ENCODE measurements at places on chromosomes 12 and 14. TPM values are rescaled to one million over a fixed set of nuclear protein-coding genes. Genes with fewer than 3 reads are reported as not detected.
A peak's percentile ranks its signal among the peaks of the same experiment; 100 is the strongest.

DNA sequence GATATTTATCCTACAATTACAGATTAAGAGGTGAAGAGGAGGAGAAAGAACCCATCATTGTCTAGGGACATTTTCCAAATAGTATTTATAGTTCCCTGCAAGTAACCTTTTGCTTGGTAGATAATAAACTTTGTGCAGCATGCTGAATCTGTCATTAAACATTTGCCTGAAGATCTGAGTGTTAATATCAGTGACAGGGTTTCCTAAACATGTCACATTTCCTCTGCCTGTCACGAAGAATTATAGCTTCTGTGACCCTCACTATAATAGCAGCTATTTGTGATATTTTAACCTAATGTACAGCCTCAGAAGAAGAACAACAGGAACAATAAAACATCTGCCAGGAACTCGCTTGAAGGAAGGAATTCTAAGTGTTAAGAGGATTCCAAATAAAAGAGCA, 350.3 kb downstream of the GXYLT1 start:
- no peak for DNase-seq

- no peak for DNase-seq
These were observed 35.2 kb upstream of the DCD start for GRCh38 chr12:54683398-54683797.

DNA sequence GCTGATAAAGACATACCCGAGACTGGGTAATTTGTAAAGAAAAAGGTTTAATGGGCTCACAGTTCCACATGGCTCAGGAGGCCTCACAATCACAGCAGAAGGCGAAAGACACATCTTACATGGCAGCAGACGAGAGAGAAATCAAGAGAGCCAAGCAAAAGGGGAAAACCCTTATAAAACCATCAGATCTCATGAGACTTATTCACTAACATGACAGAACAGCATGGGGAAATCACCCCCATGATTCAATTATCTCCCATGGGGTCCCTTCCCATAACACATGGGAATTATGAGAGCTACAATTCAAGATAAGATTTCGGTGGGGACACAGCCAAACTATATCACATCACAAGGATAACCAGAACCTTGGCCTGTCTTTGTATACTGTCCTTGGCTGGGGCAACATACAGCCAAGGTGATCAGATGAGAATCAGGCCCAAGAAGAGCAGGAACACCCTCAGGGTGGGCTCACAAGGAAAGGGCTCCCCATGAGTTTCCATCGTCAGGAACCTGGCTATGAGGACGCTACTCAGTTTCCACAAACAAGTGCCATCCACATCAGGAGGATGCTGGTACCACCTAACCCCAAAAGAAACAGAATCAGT, 152.7 kb downstream of the FOXN3 start:
- DNase-seq, result no peak

- DNase-seq, result no peak
These were observed 16.0 kb downstream of the PDE1B start for GRCh38 chr12:54565310-54565985.

- no peak for DNase-seq
These were observed 27.8 kb downstream of the HIP1R start for GRCh38 chr12:122862872-122863701.

The BEGAIN gene
- polyA plus RNA-seq, result 0.51 TPM

DNA sequence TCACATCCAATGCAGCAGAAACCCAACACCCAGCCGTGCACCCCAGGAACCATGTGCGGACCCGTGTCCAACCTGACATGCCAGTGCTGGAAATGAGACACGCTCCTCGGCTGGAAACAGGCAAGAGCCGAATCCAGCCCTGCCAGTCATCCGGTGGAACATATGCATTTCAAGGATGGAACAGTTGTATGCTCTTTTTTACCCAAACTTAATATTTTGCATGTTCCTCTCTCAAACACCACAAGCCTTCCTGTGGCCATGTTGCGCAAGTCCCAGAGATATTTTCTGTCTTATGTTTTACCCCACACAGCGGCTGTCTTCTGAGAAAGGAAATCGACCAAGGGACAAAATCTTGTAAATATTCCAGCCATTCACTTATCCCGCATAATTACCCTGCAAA, 196.9 kb downstream of the BCL11B start:
- DNase-seq, result no peak

The ERP29 gene
- 39.4 TPM for polyA plus RNA-seq

GRCh38 chr12:108119126-108119973, 9.7 kb upstream of the WSCD2 start:
- DNase-seq, result peak; percentile 12

DNA sequence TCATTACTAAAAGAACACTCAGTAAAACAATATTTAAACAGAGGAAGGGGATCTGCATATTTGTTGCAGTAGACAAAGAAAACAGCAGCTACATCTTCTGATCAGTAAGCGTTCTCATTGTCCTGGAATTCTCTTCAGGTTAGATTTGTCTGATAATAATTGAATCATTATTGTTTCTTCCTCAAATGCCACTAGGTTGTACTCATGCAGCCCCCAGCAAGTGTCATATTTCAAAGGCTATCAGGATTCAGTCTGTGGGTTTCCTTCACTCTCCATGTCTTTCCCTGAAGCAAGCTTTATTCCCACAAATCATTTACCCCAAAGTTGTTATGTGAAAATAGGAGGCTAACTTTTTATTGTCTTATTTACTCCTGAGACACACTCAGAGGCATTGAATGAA, 14.7 kb downstream of the PIK3C2G start:
- no peak for DNase-seq

The CLEC4C gene
- not detected for polyA plus RNA-seq

GRCh38 chr12:49037111-49037946, 18.8 kb upstream of the PRKAG1 start:
- DNase-seq, result no peak

DNA sequence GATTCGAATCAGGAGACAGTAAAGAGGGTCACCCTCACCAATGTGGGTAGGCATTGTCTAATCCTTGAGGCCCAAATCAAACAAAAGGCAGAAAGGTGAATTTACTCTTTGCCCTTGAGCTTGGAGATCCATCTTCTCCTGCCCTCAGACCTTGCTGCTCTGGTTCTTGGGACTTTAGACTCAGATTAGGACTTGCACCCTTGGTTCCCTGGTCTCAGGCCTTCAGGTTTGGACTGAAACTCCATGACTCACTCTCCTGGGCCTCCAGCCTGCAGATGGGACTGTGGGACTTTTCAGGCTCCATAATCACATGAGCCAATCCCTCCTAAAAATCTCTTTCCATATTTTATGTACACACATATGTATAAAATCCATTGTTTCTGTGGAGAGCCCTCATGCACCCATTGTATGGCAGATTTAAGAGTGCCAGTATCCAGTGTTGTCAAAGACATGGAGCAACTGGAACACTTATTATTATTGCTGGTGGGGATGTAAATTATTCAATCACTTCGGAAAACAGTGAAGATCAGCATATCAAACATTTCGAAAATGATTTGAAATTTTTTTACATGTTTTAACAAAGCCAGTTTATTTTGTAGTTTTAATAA, 48.7 kb downstream of the EID3 start:
- DNase-seq, result no peak

The KRT78 gene
- polyA plus RNA-seq, result 0.07 TPM

GRCh38 chr12:1842905-1843640, 22.7 kb downstream of the LRTM2 start:
- DNase-seq, result no peak

DNA sequence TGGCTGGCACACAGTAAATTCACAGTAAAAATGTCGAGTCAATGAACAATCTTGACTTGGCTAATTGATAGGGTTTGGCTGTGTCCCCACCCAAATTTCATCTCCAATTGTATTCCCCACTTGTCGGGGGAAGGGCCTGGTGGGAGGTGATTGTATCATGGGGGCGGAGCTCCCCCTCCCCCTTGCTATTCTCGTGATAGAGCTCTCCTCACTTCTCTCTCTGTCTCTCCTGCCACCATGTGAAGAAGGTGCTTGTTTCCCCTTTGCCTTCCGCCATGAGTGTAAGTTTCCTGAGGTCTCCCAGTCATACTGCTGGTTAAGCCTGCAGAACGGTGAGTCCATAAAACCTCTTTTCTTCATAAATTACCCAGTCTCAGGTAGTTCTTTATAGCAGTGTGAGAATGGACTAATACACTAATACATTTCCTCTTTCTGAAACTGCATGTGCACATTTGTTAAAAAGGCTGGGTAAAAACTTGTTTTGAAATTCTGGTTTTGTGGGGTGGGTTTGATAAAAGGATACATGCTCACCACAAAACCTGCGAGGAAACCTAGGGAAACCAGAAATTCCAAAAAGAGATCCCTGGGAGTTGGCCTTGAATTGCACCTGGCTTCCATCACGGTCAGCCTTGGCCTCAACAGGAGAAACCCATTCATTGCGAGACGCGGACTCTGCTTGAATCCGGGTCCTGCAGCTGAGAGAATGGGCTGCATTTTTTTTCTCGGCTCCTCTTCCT, 16.2 kb upstream of the MYL2 start:
- no peak for DNase-seq

DNA sequence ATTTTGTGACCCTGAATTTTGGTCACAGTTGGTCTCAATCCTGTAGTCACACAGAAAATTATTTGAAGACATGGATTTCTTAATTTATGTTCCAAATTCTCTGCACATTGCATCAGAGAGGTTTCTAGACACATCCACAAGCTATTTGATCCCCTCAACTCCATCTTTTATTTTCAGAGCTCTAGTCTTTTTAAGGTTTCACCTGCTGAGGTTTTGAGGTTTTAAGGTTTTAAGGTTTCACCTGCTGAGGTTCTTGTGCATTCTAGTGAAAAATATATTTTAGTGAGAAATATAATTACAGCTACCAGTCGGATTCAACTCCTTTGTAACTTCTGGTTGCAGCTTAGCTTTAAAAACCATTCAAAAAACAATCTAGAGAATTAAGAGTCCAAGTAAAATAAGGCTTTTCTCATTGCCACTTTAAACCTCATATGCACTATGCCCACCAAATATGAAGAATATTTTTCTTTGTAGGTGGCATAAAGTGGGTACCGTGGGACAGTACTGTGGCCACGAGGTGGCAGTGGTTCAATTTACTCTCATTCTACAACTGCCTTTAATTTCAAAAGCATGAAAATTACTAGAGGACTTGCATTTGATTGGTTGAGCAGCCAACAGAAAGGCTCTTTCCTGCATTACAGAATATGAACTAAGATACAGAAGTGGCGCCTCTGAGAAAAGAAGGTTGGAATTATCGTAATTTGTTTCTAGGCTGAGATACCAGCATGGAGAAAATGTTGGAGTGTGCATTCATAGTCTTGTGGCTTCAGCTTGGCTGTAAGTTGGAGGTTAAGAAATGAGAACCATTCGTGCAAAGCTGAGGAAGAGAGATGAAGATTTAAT, 366.5 kb upstream of the OR4E1 start:
- DNase-seq, result no peak

The PPFIA2 gene
- polyA plus RNA-seq, result 0.32 TPM

- no peak for DNase-seq
These were observed 5.2 kb upstream of the HSP90B1 start for GRCh38 chr12:103924761-103925641.

DNA sequence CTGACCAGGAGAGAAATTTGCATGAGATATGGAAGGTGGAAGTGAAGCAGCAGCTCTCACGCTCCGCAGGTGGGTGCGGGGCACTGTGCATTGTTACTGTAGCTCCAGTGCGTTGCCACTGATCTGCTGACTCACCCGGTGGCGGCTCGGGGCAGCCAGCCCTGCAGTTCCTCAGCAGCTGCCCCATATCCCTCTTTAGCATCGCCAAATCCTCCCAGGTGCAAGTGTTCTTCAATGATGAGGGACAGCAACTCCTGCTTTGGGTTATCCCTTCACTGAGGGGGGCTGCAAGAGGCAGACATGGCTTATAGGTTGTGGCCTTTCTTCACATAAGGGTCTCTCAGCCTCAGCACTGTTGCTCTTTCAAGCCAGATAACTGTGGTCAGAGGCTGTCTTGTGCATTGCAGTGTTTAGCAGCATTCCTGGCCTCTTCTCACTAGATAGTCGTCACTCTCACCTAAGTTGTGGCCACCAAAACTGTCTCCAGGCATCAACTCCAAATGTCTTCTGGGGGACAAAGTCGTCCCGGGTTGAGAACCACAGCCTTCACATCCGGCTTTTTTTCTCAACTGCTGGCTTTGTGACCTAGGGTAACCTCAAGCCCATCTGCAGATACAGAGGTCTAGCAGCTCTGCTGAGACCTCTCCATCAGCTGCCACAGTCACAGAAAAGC, 180.8 kb downstream of the EFCAB11 start:
- DNase-seq, result no peak

DNA sequence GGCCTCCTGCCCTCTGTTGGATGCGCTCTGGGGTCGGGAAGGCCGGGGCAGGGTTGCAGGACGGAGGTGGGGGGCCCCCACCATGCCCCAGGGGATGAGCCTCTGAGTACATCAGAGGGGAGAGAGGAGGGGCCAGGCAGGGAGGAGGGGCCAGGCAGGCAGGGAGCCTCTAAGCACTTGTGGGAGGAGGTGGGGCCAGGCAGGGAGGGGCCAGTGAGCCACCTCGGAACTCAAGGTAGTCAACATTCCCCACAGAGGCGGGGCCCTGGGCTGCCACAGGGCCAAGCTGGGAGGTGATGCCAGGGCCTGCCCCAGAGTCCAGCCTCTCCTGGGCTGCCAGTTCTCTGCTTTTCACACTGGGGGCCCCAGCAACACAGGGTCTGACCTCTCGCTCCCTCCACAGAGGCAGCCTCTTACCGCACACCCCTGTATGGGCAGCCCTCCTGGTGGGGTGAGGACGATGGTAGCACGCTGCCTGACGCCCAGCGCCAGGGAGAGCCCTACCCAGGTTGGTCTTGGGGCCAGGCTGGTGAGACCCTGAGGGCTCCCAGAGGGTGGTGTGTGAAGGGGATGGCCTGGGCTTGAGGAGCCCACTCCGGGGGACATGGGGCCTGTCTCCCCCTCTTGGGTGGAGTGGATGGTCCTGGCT, 17.4 kb downstream of the CEP170B start:
- DNase-seq, result peak; percentile 9

DNA sequence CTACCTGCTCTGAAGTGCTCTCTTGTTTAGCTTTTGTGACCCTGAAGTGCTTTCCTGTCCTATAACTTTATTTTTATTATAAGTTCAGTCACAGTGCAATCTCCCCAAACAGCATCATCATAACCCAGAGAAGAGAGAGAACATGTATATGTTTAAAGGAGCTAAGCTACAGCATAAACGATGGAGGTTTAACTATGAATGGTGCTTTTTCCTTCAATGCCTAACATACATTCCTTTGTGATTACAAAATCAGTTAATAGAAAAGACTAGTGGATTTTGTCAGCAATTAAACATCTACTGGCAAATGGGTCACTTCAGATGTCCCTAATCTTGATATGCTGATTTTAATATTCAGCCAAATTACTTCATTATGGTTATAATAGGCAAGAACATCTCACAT, 46.4 kb downstream of the ZFYVE21 start:
- no peak for DNase-seq

DNA sequence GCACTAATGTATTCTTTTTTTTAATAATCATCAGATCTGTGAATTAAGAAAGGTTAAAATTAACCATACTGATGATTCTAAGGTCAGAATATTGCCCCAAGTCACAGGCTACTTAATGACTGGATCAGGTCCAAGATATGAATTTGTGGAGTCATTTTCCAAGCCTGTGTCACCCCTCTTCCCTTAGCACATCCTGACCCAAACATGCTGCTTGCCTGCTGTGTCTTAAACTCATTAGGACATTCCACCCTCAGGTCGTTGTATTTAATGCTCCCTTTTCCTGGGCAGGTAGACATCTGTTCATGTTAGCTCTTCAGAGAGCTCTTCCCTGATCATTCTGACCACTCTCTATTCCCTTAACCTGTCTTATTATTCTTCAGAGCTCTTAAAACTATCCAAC, 463.5 kb upstream of the PDE3A start:
- no peak for DNase-seq

The RTRAF gene
- 178 TPM for polyA plus RNA-seq
